ENCODE measurements at places on chromosomes 7 and 10.

- no peak for DNase-seq
Measured at GRCh38 chr10:118423800-118424442, 81.8 kb upstream of the FAM204A start.

GRCh38 chr10:74103560-74104258 lies 46.9 kb downstream of the AP3M1 start:
- no peak for DNase-seq

DNA sequence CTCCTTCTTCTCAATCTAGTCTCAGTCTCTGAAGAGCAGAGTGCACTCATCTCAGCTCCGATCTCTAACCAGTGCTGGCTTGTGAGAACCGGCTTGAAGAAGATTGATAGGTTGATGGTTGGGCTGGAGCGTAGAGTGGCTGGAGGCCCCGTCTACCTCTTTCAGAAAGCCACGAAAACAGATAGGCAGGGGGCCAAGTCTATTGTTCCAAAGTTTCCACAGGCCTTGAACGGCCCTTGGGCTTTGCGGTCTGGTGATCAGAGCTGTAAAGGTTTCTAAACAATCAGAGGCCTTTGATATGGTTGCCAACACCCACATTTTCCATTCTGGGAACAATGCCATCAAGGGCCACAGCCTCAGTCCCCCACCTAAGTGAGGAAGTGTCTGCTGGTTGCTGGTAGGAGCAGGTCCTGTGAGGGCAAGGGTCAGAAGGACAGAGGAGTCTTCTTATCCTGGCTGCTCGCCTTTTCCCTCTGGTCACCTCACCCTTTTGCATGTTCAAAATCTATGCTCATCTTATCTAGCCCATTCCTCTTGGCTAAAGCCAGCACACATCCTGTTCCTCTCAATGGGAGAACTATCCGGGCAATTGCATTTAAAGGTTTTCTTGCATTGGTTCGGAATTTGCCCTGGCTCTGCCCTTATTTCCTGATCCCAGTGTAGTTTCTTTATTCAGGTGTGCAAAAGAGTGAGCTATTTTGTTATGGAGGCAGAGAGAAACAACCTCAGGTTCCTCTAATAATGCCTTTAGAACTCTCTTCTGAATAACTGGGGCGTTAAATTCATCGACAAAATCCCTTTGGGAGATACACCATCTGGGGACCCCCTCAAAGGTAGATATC lies 70.3 kb upstream of the KMT2E start:
- DNase-seq: no peak

DNA sequence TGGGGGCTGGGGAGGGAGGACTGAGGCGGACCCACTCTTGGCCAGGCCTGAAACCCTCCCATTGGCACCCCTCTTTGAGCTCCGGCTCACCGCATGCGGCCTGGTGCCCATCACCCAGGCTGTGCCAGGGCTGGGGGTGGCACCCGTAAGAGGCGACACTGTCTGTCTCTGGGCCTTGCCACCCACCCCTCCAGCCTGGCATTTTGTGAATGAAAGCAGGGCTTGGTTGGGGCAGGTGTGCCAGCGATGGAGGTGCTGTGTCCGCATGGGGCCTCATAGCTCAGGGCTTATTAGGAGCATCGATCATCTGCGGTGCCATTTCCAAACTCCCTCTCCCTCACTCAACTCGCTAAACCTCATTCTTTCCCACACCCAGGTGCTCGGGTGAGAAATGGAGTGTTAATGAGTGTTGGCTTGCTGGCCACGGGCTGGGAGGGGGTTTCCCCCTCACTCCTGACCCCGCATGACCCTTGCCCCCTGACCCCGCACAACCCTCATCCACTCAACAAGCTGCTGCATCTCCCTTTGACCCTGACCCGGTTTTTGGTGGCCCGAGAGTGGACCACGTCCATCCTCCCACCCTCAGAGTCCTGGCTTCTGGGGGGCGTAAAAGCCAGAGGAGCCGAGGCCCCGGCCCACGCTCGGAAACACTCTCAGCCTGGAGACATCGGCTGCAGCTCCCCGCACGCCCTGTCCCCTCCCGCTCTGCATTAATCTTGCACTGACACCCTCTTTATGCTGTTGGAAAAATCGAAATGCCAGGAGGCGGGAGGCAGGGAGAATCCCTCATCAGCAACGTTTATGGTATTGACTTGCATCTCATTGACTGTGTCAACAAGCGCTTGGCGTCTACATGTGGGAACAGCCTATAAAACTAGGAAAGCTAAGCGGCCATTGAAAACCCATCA lies 161.2 kb downstream of the DNAJB6 start:
- no peak for DNase-seq

DNA sequence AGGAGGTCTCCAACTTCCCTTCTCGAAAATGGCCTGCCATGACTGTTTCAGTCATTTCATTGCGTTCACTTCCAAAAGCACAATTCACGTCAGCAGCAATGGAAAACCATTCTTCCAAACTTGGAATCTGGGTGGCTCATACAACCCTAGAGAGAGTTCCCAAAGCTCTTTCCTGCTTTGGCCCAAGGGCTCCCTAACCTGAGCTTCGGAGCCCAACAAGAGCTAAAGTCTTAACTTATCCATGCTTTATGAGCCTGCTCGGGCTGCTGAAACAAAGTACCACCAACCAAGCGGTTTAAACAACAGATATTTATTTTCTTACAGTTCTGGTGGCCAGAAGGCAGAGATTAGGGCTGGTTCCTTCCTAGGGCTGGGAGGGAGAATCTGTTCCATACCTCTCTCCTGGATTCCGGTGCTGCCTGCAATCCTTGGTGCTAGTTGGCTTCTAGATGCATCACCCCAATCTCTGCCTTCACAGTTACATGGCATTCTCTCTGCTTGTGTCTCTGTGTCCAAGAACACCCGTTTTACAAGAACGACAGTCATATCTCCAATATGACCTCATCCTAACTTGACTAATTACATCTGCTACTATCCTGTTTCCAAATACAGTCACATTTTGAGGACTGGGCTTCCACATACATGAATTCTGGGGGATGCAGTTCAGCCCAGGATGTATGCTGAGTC lies 33.5 kb downstream of the CAMK2B start:
- no peak for DNase-seq

- no peak for DNase-seq
Measured at GRCh38 chr10:33082373-33082895, 124.4 kb upstream of the ITGB1 start.

GRCh38 chr10:108582387-108582786 lies 1340.9 kb downstream of the XPNPEP1 start:
- no peak for DNase-seq

GRCh38 chr7:19333706-19334105 lies 188.5 kb upstream of the FERD3L start:
- no peak for DNase-seq

GRCh38 chr10:79192677-79193003 lies 123.9 kb downstream of the ZMIZ1 start:
- no peak for DNase-seq

- DNase-seq: no peak
Measured at GRCh38 chr10:103598654-103599115, 105.2 kb downstream of the NEURL1 start.

GRCh38 chr7:130481898-130482297 lies 10.0 kb upstream of the MEST start:
- no peak for DNase-seq

DNA sequence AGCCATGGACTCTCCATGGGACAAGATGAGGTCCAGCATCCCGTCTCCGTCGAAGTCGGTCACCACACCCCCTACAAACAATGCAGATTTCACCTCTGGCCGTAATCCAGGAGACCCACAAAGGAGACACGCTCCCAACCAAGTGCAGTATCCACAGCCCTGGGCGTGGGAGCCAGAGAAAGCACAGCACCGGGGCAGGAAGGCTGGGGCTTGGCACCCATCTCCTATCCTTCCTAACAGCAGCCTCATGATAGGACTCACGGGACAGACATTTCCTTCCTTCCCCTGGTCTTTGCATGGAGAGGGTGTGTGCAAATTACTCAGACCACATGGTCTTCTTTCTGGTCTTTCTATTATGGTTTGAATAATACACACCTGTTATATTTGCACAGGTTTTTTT lies 46.3 kb downstream of the GOLGA7B start:
- no peak for DNase-seq

- no peak for DNase-seq
Measured at GRCh38 chr7:137661634-137662033, 185.1 kb downstream of the DGKI start.

- DNase-seq: no peak
Measured at GRCh38 chr10:58608826-58609531, 96.3 kb downstream of the BICC1 start.

DNA sequence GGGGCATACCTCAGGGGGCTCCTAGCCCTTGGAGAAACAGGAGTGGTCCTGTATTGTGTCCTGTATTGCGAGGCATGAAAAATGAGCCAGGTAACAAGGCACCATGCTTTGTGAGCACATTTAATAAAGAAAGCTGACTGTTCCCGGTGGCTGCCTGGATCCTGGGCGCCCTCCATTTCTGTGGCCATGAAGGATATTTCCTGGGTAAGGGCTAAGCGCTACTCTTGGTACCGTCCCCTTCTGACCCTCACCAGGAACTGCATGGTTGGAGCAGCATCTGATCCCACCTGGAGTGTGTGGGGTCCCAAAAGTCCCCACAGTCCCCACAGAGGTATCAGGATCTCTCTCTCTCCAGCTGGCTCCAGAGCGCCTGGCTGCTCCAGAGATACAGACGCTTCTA lies 139.5 kb downstream of the MAPK8 start:
- DNase-seq: no peak

DNA sequence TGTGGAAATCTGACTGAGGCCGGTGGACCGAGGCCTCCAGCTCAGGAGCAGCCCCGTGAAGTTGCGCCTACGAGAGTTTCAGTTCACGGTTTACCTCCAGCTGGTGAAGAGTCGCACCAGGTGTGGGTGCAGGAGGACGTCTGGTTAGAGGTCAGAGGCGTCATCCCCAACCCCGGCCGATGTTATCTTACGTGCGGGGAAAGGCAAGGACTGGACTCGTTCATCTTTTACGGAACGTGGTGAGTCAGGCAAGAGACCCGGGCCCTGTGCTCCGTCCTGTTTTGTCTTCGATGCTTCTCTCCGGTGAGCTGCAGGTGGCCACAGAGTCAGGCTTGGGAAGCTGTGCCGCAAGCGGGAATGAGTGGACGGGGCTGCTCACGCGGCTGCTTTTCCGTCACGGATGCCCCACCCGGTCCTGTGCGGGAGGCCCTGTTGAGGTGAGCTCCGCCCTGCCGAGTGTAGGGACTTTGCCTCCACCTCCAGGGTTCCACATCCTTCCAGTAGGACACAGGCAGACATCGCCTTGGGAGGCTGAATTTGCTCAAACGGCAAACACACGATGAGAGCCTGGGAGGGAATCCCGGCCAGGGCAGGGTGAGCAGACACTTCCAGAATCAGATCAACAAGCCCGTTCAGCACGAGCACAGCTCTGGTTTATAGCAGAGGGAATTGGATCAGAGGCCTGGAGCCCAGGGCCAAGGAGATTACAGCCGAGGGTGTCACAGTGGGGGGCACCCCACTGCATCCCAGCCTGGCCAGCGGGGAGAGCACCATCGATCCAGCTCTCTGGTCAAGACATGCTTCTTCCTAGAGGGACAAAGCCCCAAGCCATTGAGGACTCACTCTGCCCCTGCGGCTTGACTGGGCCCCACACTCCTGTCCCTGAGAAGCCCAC lies 50.1 kb upstream of the INPP5A start:
- no peak for DNase-seq

DNA sequence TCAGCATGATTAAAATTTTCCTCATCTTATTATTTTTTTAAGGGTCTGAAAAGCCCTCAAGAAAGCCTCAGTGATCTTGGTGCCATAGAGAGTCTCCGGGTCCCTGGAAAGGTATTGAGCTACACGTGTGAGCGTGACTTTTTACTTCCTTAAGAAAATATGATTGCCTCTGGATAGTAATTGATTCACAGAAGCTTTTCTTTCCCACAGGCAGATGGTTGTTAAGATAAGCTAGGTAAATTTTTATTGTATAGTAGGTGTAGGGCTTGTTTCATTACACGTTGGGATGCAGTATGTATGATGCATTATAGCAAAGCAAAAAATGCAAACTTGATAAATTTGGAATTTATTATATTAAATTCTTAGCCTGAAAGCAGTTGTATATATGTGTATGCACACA lies 7.7 kb downstream of the VPS50 start:
- no peak for DNase-seq

- no peak for DNase-seq
Measured at GRCh38 chr7:129332254-129333035, 101.8 kb upstream of the STRIP2 start.

DNA sequence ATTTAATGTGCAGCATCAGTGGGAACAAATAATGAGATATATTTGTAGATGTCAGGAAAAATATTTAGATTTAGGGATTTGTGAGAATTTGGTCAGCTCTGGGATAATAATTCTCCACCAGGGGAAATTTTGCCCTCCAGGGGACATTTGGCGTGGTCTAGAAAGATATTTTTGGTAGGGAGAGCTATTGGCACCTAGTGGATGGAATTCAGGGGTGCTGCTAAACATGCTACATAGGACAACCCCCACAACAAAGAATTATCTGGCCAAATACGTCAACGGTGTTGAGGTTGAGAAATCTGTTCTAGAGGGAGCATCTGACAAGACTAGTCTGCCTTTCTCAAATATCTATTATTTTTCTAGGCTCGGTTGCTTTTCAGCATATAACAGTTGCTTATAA lies 2.1 kb downstream of the ADK start:
- no peak for DNase-seq

- DNase-seq: no peak
Measured at GRCh38 chr10:30324448-30325110, 24.5 kb downstream of the MTPAP start.

DNA sequence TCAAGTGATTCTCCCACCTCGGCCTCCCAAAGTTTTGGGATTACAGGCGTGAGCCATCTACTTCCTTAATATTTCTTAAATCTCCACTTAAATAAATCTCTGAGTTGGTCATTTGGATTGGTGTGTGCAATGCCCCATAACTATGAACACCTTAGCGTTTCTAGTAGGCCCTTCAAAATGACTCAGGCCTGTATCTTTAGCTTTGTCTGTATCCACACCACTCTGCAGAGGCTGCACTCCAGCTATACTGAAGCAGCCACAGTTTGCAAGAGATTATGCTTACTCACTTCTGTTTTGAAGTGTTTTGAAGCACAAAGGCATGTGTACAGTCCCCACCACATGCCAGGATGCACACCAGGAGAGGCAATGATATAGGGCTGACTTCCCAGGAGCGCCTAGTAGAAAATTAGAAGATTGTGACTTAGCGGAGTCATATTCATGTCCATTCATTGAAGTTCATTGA lies 2.4 kb upstream of the ST7 start:
- no peak for DNase-seq

DNA sequence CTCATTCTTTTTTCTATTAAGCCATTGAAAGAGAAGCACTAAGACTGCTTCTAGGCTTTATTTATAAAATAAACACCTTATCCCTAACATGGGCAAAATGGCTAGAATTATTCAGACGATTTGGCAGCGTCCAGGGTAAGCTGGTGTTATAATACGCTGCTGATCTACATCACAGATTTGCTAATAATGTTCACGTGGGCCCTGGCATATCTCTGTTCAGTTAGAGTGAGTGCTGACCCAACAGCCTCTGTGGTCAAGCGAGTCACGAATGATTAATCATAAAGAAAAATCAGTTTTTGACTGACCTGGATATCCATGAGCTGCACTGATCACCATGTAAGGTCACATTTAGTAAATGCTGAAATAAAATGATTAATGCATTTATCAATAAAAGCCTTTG lies 28.4 kb upstream of the CBLL1 start:
- no peak for DNase-seq

GRCh38 chr7:116062666-116063065 lies 32.1 kb upstream of the TFEC start:
- no peak for DNase-seq
